Astrocyte of the cerebellum (primary cell): ENCODE measurements at places on chromosomes 16 and 17.
A peak's percentile ranks its signal among the peaks of the same experiment; 100 is the strongest.

DNA sequence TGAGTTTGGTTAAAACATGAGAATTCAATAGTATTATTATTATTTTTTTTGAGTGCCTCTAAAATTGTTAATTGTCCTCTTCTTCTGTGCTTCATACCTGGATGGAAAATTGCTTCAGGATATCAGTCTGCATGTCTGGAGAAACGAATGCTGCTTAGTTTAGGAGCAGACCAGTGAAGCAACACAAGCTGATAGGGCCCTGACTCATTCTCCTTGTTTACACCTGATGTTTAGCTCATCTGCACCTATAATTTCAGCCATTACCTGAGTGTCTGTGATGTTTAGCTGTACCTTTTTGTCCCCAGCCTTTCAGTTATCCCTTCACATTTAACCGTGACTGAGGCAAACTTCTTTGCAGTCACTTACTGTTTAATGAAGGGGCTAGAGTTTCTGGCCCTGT is 14.8 kb downstream of the SNTB2 start:
- no peak for DNase-seq

GRCh38 chr16:50651835-50652438 is 29.2 kb downstream of the SNX20 start:
- DNase-seq: no peak

DNA sequence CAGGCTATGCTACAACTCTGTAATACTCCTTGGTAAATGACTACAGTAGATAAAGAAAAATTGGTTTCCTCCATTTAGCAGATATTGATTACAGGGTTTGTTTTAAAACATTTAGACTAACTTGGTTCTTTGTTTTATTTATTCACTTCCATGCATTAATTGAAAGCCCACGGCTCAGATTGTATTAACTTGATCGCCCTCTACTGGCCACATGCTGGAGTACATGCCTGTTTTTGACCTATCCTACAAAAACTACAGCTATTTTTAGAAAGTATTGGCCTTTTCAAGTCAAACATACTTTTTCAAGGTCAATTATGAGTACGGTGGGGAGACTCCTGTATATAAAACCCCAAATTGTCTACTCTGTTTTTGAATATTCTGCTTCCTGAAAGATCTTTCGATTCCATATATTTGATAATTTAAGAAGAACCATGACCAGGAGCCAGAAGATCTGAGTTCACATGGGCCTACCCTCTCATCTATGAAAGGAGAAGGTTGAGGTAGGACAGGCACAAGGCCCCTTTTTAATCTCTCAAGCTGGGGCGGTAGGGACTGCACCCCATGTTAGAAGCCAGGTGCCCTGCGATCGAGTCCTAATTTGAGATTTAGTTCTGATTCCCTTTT is 51.8 kb downstream of the CA10 start:
- DNase-seq: peak; percentile 12

DNA sequence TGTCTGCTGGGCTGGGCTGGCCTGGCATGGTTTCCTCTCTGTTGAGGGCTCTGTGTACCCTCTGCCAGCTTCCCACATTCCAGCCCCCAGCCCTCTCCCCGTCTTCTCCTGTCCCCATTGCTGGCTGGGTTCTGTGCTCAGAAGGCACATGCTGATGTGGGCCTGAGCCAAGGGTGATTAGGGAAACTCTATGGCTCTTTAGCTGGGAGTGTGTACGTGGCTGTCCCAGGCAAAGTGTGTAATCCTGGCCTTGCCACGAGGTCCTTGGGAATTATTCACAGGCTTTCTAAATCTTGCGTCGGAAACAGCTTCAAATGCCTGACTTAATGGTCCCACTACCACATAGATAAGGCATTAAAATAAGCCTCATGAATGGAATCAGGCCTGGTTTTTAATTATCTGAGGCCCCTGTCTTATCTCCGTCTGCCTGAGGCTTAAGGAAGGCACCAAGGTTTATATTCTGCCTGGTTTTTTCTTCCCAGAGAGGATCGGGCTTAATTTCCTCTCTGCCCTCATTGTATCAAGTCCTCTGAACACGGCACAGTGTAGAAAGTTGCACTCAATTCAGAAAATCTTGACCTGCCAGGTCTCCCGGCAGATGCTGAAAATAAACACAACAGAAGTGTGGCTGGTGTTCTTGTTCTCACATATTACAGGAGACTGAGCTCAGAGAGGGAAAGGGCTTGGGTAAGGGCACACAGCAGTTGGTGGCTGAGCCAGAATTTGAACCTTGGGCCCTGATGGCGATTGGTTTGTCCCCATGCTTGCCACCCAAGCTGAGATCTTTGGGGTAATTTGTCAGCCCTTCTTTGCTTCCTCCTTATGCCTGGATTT is 52.9 kb upstream of the LGALS9 start:
- DNase-seq: no peak

GRCh38 chr17:76670020-76670717 is 26.6 kb upstream of the ST6GALNAC1 start:
- DNase-seq: no peak

DNA sequence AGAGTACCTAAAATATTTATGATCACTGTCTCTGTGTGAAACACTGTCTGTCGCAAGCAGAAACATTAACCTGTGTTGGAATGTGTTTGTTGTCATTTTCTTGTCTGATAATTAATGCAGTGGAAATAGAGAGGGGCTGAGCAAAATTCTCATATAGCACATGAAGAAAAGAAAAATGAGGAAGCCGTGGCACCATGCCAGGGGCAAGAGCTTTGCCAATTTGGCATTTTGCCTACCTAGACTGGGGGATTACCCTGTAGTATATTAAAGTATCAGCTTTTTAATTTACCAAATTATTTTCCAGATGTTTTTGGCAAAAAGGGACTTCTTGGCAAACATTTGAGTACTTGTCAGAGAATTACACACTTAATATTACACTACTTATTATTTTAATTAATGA is 1326.6 kb upstream of the GOT2 start:
- no peak for DNase-seq

GRCh38 chr17:41697122-41697962 is 8.7 kb downstream of the EIF1 start:
- no peak for DNase-seq

DNA sequence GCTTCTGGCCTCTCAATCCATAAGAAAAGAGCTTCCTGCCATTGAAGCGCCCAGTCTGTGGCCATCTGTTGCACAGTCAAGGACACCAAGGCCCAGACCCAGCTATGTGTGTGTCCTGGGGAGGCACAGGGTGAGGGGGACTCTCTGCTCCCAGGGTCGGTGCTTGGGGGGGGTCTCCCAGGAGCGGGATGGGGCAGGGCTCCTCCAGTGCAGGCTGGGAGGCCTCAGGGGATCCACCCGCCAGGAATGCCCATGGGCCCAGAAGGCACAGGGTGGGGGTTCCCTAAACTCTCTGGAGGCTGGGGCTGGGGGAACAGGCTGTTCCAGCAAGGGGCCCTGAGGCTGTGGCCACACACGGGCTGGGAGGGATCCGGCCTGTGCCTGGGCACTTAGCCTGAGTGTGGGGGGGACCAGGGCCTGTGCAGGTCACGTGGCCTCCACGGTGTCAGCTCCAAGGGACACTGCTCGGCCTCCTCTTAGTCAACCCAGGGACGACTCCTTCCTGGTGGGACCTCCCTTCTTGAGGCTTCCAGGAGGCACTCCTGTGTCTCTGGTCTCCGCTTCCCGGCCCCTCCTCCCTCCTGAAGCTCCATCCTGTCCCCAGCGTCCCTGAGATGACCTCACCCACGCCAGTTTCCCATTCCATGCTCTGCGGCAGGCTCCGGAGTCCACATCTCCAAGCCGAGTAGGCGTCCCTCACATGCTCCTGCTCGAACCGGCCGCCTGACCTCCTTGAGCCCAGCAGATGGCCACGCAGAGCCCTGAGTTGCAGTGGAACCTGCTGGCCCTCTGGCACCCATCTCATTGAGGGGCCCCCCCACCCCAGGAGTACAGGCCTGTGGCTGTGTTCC is 23.1 kb upstream of the BAHCC1 start:
- DNase-seq: no peak

- DNase-seq: no peak
Observed at GRCh38 chr16:69040144-69040909, 65.1 kb upstream of the HAS3 start.

- no peak for DNase-seq
Observed at GRCh38 chr17:49195751-49196150, 14.6 kb downstream of the GNGT2 start.

GRCh38 chr17:63019138-63019873 is 53.3 kb downstream of the TANC2 start:
- no peak for DNase-seq

DNA sequence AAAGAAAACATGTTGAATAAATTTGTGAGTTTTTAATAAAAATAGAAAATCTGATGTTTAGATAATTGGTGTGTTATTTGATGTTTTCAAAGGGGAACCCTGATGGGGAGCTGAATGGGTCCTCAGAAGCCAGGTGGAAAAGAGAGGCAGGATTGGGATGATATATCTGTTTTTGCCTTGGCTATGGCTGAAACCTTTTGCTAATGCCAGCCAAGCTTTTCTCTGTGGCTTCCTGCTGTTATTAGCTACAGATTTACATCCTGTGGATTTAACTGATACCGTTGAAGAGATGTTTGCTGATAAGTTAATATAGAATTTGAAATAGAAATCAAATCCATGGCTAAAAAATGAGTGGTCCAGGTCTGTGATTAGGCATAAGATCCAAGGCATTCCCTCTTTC is 4.2 kb upstream of the AATF start:
- DNase-seq: no peak

GRCh38 chr17:72120642-72121163 is at the start of gene SOX9:
Gene SOX9 (plus strand): TSS chr17:72121020. CDS start chr17:72121392, 372 bp downstream.
- DNase-seq: peak; percentile 95

- DNase-seq: no peak
Observed at GRCh38 chr16:35732046-35732810, 2272.8 kb downstream of the TP53TG3F start.

DNA sequence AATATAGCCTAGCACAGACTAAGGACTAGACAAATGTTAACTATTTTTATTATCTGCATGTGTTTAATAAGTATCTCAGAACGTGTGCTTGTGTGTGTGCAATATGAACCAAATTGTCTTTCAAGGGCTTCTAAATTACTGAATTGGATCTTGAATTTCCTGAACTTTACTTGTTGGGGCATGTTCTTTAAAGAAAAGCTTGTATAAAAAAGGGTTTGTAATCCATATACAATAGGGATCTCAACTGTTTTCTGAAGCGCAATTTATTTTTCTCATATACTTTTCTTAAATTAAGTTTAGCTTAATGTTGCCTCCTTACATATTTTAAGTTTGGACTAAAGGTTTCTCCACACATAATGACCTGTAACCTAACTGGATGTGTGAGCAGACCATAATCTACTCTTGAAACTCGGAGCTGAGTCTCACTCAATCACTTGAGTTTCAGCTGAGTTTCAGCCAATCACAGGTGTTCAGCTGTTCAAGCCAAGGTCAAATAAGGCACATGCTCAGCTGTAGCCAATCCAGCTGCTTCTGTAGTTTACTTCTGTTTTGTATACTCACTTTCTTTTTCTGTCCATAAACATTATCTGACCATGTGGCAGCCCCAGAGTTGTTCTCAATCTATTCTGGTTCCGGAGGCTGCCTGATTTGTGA is 72.3 kb downstream of the CDK5R1 start:
- DNase-seq: no peak

DNA sequence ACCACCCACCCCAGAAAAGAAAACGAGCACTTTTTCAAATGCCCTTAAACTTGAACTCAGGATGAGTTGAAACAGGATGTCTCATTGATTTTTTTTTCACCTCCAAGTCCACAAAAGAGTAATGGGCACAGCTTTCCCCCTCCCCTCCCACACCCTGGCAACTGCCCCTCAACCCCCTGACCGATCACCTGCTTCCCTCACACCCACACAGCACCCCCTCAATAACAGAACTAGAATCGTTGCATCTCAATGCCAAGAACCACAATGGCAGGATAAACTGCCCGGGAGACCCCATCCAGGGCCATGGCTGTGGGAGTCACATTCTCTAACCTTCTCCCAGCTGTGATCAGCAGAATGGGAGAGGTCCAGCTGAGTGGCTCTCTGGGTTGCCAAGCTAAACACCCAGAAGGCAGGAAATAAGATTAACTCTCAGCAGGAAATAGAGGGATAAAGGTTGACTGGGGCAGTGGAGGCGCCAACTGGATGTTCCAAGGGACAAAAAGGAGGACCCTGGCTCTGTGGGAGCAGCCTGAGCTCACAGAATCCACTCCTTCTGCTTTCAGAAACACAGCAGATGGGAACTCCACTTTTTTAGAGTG is 128.0 kb upstream of the SDK2 start:
- DNase-seq: no peak

- DNase-seq: peak; percentile 91
Observed at GRCh38 chr16:48499923-48500381, 110.0 kb downstream of the N4BP1 start.

- DNase-seq: no peak
Observed at GRCh38 chr17:64682261-64683181, 20.4 kb upstream of the SMURF2 start.

DNA sequence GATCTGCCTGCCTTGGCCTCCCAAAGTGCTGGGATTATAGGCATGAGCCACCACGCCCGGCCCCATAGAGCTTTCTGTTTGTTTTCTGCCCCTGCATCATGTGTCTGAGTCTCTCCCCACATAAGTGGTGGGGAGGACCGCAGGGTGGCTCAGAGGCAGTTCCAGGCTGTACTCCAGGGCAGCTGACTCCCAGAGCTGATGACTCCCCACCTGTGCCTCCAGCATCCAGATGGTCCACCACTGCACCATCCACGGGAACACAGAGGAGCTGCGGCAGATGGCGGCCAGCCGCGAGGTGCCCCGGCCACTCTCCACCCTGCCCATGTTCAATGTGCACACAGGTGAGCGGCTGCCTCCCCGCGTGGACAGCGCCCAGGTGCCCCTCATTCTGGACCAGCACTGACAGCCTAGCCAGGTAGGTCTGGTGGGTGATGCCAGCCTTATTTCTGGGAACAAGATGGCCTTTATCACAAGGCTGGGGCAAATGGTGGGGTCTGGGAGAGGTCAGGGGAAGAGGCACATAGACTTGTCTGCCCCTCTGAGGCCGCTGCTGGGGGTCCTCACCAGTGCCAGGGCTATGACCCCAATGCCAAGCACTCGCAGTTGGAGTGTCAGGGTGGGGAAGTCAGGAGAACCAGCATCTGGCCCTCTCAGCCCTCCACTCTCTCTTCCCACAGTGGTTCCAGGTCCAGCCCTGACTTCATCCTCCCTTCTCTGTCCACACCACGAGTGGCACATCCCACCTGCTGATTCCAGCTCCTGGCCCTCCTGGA is 9.4 kb downstream of the SGCA start:
- DNase-seq: no peak

GRCh38 chr16:80260906-80261311 is 279.9 kb upstream of the DYNLRB2 start:
- no peak for DNase-seq

GRCh38 chr16:30349675-30350074 is 5.4 kb downstream of the CD2BP2 start:
- DNase-seq: no peak

- no peak for DNase-seq
Observed at GRCh38 chr16:8320131-8320530, 270.2 kb downstream of the TMEM114 start.

DNA sequence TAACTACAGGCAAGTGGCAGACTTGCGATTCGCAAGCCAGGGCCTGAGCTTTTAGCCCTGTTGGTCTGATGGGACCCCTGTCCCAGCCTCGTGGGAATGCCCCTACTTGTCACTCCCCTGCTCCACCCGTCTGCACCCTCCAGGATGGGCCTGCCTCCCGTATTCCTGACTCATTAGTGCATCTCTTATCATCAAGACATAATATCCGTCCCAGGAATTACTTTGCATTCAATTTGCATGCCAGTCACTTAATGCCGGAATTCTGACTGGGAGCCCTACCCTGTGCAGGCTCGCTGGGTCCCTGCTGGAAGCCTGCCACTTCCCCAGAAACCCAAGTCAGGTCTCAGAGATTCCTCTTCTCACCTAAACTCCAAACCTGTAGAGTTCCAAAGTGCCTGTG is 3.3 kb downstream of the PRSS53 start:
- DNase-seq: no peak
